ENCODE measurements at places on chromosomes 4 and X. TPM values are rescaled to one million over a fixed set of nuclear protein-coding genes. Genes with fewer than 3 reads are reported as not detected.

TRIML2 gene
- polyA plus RNA-seq: 52.5 TPM

C1GALT1C1 gene
- polyA plus RNA-seq: 24.1 TPM

TEX13C gene
- not detected for polyA plus RNA-seq

TMSB15C gene
- polyA plus RNA-seq: 1.5 TPM

MAGEB2 gene
- not detected for polyA plus RNA-seq

TMEM33 gene
- polyA plus RNA-seq: 110 TPM

ADGRG2 gene
- polyA plus RNA-seq: 0.07 TPM

KCND1 gene
- 0.30 TPM for polyA plus RNA-seq

TLR3 gene
- 9.3 TPM for polyA plus RNA-seq

VSIG4 gene
- not detected for polyA plus RNA-seq

GRCh38 chr4:163107754-163108153, 58.9 kb downstream of the NAF1 start:
- no peak for DNase-seq

DNA sequence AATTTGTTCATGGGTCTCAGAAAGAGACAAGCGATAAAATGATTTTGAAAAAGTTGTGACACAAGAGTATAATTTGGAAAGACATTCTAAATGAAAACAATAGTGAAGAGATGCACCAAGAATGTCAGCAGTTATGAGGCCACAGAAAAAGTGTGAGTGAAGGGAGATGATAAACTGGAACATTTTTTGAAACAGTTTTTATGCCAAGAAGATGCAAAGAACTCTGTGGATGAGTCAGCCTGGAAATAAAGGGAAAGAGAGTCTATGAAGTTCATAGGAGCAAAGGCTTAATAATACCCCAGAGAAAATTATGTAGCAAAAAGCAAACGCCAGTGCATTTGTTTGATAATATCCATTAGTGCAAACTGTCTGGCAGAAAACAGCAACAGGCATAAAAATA, 188.4 kb upstream of the TBC1D9 start:
- no peak for DNase-seq

GRCh38 chr4:39312816-39313215, 53.3 kb downstream of the RFC1 start:
- DNase-seq: no peak

- no peak for DNase-seq
These were observed 216.9 kb upstream of the S100G start for GRCh38 chrX:16433021-16433420.

GRCh38 chrX:111868726-111869638, 7.0 kb upstream of the TRPC5OS start:
- DNase-seq: no peak

DNA sequence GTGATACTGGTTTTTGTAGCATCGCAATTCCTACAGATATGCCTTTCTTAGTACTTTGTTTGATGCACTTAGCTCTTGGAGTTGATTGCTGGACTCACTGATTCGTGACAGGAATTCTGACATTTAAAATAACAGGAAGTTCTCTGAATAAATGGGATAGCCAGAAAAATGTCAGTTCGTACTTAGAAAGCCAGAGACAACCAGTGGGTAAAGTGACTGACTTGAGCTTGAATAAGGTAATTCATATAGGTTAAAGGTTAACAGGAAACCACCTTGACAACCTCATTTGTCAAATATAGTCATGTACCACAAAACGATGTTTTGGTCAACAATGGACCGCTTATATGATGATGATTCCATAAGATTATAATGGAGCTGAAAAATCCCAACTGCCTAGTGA, 181.4 kb downstream of the RPA4 start:
- DNase-seq: no peak

DNA sequence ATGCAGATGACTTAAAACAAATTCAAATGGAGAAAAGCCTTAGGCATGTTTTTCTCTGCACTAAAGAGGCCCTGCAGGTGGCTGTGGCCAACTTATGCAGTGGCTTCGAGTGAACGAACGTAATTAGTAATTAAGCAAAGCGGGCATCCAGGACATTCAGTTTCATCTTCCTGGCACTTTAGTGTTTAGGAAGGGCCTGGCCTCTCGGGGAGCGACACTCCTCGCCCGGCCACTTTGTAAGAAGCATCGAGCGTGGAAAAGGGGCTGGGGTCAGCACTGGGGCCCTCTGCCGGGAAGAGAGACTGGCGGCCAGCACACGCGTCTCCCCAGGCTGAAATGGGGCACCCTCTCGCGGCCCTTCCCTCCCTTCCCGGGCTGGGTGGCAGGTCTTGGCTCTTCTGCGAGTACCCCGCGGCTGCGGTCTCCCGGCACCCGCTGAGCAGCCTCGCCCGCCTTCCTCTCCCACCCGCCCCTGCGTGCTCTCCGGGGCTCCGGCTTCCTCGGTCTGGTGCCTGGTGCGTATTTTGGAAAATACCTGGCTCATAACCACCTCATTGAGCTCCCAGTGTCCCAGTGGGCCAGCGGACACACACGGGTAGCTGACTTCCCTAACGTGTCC, 677 bp upstream of the CYP4V2 start:
- no peak for DNase-seq

DNA sequence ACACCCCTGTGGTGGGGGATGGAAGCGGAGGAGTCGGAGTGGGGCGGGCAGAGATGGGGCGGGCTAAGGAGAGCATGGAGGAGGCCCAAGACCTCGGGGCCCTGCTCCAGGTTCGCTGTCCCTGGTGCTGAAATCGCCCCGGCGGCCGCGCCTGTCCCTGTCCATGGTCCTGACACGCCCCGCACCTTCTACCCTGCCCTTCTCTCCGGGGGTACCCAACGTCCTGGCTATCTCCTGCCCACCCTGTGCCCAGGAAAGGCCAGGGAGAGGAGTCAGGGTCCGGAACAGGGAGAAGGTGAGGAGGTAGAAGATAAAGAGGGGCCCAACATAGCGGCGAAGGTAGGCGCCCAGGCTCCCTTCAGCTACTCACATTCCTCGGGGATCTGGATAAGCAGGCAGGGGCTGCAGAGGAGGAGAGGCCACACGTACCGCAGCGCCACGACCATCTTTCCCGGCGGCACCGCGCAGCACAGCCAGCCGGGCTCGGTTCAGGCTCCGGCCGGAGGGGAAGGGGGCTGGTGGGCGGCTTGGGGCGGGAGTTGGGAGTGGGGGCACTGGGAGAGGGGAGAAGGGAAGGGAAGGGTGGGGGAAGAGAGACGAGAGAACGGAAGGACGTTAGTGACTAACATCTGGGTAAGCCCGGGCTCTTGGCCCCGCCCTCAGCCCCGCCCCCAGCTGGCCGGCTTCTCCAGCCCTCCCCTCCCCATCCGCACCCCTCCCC, 10.4 kb downstream of the L1CAM start:
- DNase-seq: no peak

DNA sequence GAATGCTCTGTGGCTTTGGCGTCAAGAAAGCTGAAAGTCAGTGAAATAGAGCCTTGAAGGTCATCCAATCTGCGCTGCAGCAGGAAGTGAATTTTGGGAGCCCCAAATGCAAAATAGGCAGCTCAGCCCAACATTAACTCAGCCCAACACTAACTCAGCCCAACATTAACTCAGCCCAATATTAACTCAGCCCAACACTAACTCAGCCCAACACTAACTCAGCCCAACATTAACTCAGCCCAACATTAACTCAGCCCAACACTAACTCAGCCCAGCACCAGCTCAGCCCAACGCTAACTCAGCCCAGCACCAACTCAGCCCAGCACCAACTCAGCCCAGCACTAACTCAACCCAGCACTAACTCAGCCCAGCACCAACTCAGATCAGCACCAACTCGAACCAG, 71.5 kb downstream of the SORBS2 start:
- DNase-seq: no peak

- no peak for DNase-seq
These were observed 186.9 kb downstream of the LRBA start for GRCh38 chr4:150828159-150828558.

DNA sequence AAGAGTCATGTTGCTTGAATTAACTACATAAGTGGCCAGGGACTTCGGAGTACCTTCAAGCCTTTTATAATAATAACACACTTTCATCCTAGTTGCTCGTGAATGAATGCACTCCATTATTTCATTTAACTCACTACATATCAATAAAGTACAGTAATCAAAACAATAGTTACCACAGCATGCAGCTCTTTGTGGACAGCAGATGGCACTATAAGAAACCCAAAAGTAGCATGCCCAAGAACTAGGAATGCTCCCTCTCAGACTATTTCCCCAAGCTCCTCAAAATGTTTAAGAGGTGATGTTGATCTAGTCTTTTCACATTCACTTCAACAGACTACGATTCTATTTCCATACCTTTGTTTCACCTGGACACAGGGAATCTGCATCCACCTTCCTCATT, 500.8 kb upstream of the DIAPH2 start:
- DNase-seq: no peak

DNA sequence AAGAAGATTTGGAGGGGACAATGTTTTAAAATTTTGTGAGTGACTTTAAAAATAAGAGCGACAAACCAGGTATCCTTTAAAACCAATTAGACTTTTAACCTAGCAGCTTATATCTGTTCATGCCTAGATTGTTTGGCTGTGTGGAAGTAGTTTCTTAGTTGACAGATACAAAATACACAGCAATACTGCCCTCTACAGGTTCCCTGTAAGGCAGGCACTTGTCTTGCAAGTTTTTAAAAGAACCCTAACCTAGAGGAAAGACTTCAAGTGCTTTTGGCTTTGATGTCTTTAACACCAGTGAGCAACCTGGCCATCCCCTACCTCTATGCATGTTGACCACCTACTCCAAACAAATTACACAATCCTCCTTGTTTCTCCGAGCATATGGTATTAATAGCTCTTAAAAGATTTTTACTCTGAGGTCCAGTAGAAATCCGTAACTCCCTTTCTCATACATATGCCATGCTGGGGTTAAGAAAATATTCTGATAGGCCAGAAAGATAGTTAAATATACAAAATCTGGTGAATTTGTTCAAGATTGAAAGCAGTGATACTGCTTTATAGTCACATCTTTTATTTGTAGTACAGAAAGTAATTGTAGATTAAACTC, 273.0 kb downstream of the ARHGAP24 start:
- DNase-seq: peak; percentile 52

GRCh38 chrX:115031989-115032388, 14.6 kb upstream of the IL13RA2 start:
- DNase-seq: no peak

DNA sequence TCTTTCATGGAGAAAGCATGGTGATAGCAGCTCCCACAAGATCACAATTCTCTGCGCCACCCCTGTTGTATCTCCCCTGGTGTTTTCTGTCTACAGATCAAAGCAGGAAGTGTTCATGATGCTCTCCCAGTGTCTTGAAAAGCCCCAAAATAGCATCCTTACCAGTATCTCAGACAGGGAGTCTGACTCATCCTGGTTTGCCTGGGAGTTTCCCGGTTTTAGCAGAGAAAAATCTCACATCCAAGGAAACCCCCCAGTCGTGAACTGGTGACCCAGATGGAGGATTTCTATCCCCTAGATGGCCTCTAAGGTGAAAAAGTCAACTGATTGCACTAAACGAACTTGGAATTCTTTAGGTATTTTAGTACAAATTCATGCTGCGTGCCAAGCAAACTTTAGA, 64.3 kb upstream of the NR0B1 start:
- DNase-seq: no peak

DNA sequence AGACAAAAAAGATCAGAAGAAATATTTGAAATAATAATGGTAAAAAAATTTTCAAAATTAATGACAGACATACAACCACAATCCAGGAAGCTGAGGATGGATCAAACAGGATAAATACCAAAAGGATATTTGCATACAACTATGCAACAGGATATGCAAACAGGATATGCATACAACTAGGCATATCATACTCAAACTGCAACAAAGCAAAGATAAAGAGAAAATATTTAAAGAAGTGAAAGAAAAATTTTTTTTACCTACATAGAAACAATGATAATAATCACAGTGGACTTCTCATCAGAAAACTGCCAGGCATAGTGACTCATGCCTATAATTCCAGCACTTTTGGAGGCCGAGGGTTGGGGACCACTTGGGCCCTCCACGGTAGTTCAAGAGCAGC, 11.3 kb upstream of the DHX15 start:
- DNase-seq: no peak

DNA sequence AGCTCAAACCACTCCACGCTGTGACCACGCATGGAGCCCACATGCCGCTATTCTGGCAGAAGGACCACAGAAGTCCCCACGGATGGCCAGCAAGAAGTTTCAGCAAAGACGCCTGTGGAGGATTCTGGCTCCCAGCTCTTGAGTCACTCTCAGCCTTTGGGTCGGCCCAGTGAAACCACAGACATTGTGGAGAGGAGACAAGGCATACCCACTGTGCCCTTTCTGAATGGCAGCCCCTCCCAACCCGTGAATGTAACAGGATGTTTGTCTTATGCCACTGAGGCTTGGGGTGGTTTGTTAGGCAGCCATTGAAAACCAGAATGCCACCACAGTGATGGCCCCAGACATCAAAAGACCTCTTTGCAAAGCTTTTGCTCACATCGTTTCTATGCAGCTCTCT, 42.7 kb downstream of the ABLIM2 start:
- no peak for DNase-seq

DNA sequence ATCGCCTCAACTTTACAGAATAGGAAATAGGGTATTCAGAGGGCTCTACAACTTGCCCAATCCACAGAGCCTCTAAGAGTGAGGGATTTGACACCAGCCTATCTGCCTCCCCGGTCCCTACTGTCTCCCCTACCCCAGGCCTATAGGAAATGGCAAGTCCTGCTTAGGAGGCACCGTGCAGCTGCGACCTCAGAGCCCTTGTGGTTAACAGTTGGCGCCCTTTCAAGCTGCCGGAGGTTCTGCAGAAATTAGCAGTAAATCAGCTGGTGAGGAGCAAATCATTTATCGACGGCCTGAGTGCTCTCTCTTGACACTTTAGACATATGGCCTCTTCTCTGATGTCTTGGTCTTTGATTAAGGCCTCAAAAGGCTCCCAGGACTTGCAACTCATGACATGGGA, 96.9 kb downstream of the CLNK start:
- DNase-seq: no peak

- no peak for DNase-seq
These were observed at the start of gene NR0B1 for GRCh38 chrX:30309139-30309571. NR0B1 (minus strand) TSS chrX:30309390; CDS start chrX:30309363, 27 bp downstream.

DNA sequence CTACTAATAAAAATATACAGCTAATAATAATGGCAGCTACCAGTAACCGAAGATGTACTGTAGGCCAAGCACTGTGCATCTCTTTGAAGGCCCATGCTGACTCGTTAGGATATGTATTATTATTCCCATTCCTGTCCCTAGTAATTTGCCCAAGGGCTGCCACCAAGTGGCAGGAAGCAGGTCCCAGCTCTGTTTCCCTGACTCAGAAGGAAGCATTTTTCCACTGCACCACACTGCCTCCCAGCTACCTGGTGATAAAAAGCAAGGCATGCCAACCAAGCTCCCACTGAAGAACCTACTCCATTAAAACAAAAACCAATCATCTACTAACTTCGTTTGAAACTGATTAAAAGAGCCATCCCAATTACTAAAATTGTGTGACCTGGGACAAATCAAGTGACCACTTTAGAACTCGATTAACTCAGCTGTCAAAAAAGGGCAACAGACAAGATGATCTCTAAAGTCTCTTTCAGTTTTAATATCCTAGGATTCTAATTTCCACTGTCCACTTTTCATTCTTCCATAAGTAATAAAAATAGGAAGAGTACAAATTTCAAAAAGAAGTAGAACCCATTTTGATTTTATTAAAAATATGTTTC, 24.3 kb upstream of the PGM2 start:
- DNase-seq: peak; percentile 44

- no peak for DNase-seq
These were observed 35.8 kb downstream of the BCOR start for GRCh38 chrX:40061871-40062524.

Measured in keratinocyte (primary cell).